ENCODE measurements at places on chromosomes 1 and 21.

DNA sequence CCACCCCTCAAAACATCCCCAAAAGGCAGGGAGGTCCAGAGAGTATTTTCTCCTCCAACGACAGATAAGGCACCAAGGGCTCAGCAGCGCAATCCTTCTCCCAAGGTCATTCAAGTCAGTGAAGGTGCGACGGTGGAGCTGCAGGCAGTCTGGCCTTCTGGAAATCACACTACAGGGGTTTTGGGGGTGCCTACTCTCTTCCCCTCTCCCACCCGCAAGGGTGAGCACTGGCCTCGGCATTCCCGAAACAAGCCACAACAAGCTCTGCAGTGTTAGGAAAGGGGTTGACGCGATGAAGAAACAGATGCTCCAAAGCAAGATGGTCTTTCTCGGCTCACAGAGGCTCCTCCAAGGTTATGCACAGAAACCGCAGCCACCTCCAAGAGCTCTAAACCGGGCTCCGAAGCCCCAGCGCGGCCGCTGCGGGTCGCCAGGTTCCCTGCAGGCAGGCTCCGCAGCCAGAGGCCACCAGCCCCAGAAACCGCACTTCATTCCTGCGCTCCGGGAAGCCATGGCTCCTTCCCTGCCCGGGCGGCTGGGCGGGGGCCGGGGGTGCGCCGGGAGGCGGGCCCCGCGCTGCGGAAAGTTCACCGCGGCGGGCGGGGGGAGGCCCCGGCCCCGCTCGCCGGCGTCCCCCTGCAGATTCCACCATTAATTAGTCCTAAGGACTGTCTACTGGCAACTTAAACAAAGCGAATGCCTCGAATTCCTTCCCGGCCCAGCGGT is 1.1 kb downstream of the LUZP1 start:
- peak; percentile 31 for DNase-seq

- DNase-seq = no peak
These were observed 21.9 kb downstream of the NFIA start for GRCh38 chr1:61104220-61104671.

DNA sequence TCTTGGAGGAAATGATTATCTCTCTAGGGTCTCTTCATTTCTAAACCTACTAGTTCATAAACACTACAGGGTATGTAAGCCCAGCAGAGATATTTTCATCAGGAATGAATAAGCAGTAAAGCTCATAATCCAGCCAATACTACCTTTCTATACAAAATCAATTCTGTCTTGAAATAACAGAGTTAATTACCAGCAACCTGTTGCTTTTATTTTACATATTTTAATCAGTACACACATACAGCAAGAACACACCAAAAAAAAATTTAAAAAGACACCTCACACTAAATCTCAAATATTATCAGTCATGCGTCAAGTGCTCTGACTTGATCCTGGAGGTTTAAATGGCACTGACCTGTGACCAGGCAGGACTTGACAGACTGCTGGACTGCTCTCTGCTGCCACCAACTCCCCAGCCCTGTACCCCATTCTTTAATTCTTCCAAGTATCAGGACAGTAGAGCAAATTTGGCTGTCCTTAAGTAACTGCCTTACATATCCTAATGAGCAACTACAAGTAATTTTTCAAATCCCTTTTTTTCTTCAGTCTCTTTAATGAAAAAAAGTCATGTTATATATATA is 98.5 kb downstream of the CDC42BPA start:
- DNase-seq = no peak

GRCh38 chr1:79595931-79596330 is 589.4 kb upstream of the ADGRL4 start:
- DNase-seq = no peak

- DNase-seq = no peak
These were observed 549.5 kb upstream of the OLFM3 start for GRCh38 chr1:102546251-102546650.

GRCh38 chr1:54027848-54028247 is 9.9 kb upstream of the LDLRAD1 start:
- DNase-seq = no peak

DNA sequence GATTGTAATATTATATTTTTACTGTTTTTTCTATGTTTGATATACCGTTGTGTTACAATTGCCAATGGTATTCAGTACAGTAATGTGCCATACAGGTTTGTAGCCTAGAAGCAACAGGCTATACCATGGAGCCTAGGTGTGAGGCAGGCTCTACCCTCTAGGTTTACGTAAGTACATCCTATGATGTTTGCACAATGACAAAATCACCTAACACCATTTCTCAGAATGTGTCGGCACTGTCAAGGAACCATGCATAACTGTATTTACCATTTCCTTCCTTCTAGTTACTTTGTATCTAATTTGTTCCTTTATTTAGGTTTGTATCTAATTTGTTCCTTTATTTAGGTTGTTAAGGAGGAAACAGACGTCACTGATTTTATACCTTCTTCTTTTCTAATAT is 9.9 kb downstream of the NPHP4 start:
- no peak for DNase-seq

DNA sequence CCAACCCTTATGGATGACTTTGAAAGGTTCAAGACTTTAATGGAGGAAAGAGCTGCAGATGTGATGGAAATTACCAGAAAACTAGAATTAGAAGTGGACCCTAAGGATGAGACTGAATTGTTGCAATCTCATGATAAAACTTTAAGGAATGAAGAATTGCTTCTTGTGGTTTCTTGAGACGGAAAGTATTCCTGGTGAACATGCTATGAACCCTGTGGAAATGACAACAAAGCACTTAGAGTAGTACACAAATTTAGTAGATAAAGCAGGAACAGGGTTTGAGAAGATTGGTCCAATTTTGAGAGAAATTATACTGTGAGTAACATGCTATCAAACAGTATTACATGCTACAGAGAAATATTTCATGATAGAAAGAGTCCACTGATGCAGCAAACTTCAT is 215.4 kb downstream of the OMA1 start:
- DNase-seq = no peak

- no peak for DNase-seq
These were observed 36.3 kb upstream of the C1orf21 start for GRCh38 chr1:184350573-184350972.

DNA sequence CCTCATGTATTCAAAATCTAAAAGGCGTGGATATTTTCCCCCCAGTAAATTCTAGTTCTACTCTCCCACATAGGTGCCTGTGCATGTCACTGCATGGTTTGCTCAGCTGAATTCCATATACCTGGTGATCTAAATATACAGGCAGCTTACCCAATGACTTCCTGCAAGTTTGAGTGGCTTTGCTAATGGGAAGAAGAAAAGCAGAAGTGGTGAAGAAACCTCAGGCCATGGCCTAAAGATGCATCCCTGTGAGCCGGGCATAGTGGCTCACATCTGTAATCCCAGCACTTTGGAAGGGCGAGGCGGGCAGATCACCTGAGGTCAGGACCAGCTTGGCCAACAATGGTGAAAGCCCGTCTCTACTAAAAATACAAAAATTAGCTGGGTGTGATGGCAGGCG is 11.5 kb downstream of the SLC44A3 start:
- DNase-seq = no peak

- no peak for DNase-seq
These were observed 161.4 kb downstream of the MAGI3 start for GRCh38 chr1:113551728-113552127.

- DNase-seq = no peak
These were observed 70.9 kb upstream of the FAM78B start for GRCh38 chr1:166237675-166238074.

GRCh38 chr1:156356262-156356874 is 12.6 kb upstream of the RHBG start:
- no peak for DNase-seq
